ENCODE measurements at places on chromosomes 5 and 9.

GRCh38 chr9:122087406-122088200, 5.5 kb downstream of the TTLL11 start:
- DNase-seq, result peak; percentile 38

DNA sequence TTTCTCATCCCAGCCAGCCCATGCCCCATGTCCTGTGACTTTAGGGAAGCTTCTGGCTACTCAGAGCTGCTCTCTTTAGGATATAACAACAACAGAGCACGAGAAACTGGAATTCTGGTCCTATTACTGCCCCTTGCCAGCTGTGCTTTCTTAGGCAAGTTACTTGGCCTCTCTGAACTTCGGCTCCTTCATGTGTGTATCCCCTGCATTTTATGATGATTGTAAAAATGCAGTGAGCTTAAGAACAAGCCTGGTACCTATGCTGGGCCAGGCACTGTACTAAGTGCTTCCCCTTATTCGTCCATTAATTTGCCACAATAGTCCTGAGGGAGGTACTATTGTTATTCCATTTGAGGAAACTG, 54.5 kb downstream of the ABCA1 start:
- DNase-seq, result no peak

DNA sequence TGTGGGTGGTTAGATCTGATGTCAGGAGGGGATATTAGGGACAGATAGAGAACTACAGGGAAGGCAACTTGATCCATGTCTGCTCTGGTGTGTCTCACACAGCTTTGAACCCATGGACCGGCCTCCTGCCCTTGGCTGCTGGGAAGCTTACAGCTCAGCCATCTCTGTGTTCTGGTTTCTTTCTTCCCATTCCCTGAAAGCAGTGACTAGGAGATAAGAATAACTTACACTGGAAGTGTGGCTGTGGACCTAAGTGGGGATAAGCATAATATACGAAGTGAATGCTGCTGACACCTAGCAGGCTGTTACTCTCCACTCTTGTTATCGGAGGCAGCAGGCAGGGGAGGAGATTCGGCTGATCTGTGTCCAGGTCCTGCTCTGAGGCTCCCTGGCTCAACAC, 282.3 kb upstream of the TUT7 start:
- no peak for DNase-seq

GRCh38 chr9:38380872-38381534, 11.5 kb upstream of the ALDH1B1 start:
- DNase-seq, result no peak

- DNase-seq, result no peak
These were observed 109.0 kb upstream of the PLPPR1 start for GRCh38 chr9:100919506-100919905.

DNA sequence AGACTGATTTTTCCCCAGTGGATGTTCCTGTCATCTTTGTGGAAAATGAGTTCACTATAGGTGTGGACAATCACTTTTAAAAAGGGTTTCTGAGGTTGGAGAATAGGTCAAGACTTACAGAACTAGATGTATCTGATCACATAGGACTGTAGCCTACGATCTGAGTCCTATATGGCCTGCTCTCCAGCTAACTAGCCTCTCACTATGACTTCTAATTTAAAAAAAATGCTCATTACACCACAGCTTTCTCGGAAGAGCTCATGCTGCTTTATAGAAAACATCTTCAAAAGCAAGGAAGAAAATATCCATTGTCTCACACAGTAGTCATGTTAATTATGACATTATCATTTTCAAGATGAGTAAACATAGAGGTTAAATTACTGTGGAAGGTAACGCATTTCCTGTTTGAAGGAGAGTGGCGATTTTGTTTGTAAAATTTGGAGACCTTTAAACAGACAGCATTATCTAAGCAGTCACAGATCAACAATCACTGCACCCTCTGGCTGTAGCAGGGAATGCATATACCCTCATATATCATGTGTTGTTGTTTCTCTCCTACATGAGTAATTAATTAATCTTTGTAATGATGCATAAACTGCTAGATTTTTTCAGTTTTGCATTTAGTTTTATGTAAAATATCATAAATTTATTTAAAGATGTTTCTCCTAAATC, 573.7 kb downstream of the GABRG2 start:
- no peak for DNase-seq

DNA sequence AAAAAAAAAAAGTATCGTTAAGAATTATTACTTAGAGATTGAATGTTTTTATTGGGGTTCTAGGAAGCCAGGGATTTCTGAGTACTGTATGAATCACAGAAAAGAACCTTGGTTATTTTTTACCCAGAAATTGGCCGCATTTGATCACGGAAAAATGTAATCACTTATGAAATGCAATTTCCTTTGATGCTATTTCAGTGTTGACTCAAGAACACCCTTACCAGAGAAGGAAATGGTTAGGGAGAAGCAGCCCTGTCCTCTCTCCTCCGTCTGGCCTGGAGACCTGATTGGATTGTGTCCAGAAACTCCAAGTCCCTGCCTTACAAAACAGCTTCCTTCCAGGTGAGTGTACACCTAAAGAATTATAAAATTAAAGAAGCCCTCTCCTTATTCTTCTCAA, 116.7 kb downstream of the MED10 start:
- DNase-seq, result no peak

- DNase-seq, result no peak
These were observed 6.1 kb upstream of the PTGS1 start for GRCh38 chr9:122364783-122365150.

GRCh38 chr9:124342776-124343485, 72.3 kb downstream of the PSMB7 start:
- DNase-seq, result peak; percentile 94

- no peak for DNase-seq
These were observed 102.5 kb upstream of the SH3GL2 start for GRCh38 chr9:17476401-17476800.

DNA sequence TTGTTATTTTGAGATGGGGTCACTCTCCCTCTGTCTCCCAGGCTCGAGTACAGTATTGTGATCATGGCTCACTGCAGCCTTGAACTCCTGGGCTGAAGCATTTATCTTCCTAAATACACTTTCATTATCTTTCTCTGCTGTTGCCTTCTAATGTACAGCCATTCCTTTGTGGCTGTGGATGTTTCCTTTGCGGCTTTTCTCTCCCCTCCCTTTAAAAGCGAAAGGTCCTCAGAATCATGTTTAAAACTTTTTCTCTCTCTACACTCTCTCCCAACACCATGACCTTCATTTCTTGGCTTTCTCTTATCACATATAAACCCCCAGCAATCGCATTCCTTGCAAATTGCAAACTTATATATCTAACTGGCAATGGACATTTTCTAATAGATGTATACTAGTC, 1.6 kb downstream of the IFNA2 start:
- DNase-seq, result no peak

GRCh38 chr9:5375091-5375490, 35.4 kb upstream of the RLN1 start:
- DNase-seq, result no peak

- no peak for DNase-seq
These were observed 10.8 kb upstream of the ARSI start for GRCh38 chr5:150313501-150313900.

- no peak for DNase-seq
These were observed 1.3 kb downstream of the TEX53 start for GRCh38 chr9:114656301-114656700.

DNA sequence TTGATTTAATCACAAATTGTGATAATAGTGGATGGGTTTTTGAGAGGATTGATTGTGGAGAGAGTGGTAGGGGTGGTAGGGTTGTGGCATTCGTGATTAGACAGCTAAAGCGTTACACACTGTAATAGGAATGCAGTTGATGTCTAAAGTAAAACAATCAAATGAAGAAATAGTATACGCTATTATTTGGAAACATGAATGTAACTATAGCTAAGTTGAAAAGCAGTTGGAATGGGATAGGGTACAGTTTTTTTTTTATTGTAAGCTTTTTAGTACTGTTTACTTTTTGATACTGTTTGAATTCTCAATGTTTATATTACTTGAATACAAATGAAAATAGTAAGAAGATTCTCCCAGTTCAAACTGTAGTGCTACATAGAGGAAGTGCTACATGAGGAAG, 51.8 kb downstream of the RANBP17 start:
- DNase-seq, result no peak

DNA sequence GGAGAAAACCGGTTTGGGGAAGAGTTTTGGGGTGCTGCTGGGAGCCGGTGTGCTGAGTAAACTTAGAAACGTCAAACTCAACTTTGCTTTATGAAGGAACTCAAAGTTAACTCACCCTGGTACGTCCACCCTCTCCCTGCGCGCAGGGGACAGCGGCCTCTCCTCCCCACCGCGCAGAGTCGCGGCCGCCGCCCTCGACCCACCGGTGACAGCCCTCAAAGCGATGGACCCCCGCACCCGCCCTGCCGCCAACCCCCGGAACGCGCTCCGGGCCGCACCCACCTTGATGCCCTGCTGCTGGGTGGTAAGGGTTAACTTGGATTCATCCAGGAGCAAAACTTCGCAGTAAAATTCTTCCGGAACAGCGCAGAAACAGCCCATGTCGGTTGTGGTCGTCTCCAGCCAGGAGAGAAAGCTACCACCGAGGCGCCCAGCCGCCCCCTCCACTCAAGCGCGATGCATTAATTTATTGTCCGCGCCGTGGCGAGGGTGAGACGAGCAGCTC, 366 bp downstream of the EPB41L4A start:
- DNase-seq, result peak; percentile 18

GRCh38 chr5:130092991-130093390, 188.7 kb downstream of the CHSY3 start:
- no peak for DNase-seq

GRCh38 chr9:85676790-85677189, 65.0 kb downstream of the AGTPBP1 start:
- DNase-seq, result no peak

DNA sequence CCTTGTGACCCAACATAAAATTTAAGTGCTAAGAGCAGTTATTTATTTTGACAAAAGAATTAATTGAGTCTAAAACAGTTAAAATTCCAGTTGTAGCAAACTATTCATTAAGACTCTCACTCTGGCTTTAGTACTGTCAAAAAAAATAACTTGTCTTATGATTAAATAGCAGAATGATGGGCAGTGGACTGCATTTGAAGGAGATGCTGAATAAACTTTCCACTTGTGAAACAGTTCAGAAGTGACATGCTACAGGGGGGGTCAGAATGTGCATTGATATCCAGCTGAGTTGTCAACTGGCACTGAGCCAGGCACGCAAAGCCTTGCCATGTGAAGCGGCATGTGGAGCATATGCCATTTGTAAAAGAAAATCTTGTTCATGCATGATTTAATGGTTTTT, 76.0 kb downstream of the FCHO2 start:
- peak; percentile 65 for DNase-seq

DNA sequence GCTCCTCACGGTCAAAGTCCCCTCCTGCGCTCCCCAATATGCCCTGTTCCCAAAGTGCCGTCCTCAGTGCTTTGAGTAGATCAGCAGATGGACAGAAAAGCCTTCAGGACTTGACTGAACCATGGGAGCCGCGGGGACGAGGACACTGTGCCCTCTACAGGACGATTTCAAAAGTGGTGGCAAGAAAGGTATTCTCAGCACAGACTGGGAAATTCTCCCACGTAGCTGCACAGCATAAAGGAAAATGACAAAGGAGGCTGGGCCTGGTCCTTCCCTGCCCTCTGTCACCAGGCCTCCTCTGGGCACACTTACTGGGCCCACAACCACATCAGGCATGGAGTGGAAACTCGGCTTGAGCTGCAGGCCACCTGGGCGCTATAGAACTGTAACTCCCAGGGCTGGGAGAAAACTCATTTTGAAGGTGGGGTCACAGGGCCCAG, 16.7 kb upstream of the MTMR12 start:
- peak; percentile 67 for DNase-seq

GRCh38 chr9:94586814-94587213, 6.8 kb downstream of the FBP2 start:
- DNase-seq, result peak; percentile 15

- DNase-seq, result no peak
These were observed 37.5 kb downstream of the MTREX start for GRCh38 chr5:55345327-55345726.

- no peak for DNase-seq
These were observed 50.2 kb downstream of the CARTPT start for GRCh38 chr5:71769287-71769686.

- no peak for DNase-seq
These were observed 24.3 kb downstream of the DUSP1 start for GRCh38 chr5:172746725-172747124.

DNA sequence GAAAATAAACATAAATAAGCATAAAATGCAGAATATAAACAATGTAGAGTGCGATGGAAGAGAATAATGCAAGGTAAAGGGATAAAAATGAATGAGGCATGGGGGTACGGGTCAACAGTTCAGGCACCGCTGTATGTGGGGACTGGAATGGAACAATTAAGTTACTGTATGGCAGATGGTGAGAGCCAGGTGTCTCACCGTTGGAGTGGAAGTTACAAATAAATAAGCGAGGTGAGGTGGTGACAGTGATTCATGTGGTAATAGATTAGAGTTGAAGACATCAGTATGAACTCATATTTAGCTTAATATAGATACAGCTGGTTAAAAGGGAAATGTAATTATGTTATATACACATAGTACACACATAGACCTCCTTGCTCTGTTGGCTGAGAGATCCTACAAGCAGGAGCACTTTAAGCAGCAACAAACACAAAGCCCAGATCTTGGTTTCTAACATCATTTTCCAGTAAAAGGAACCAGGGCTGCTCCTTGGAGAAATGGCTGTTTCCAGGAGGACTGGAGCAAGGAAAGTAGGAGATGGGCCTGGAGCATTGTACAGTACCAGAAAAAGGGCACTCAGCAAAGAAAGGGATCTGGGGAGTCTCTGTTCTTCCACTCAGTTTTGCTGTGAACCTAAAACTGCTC, 2.4 kb upstream of the OMD start:
- DNase-seq, result no peak

- no peak for DNase-seq
These were observed 55.4 kb downstream of the SEMA4D start for GRCh38 chr9:89442501-89442978.

DNA sequence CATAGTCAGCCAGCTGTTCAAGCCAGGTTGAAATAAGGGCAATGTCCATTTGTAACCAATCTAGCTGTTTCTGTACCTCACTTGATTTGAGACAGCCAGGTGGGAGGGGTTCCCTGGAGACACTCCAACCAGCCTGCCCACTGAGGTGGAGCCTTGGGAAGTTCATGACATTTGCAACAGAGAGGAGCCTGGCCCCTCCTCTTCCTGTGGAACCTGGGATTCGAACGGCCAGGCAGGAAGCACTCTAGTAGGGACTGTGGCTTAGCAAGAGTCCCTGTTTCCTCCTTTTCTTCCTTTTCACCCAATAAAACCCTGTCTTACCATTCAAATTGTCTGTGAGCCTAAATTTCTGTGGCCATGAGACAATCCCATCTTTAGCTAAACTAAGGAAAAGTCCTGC, 312.3 kb upstream of the NMUR2 start:
- no peak for DNase-seq

DNA sequence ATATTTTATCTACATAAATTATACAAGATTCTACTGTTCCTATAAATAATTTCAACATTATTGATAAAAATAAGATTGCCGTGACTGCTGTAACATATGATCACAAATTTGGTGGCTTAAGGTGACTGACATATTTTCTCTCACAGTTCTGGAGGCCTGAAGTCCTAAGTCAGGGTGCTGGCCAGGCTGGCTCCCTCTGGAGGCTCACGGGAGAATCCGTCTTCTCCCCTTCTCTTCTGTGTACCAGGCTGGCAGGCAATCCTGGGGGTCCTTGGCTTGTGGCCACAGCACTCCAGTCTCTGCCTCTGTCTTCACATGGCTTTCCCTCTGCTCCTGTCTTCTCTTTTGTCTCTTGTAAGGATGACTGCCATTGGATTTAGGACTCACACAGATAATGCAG, 31.7 kb upstream of the IRX2 start:
- no peak for DNase-seq

Measured in astrocyte of the spinal cord (primary cell).